Hematopoietic multipotent progenitor cell (in vitro differentiated cells): ENCODE measurements at places on chromosomes 6 and 20.

- DNase-seq: no peak
These were observed 1063.9 kb upstream of the CITED2 start for GRCh38 chr6:140438346-140438735.

DNA sequence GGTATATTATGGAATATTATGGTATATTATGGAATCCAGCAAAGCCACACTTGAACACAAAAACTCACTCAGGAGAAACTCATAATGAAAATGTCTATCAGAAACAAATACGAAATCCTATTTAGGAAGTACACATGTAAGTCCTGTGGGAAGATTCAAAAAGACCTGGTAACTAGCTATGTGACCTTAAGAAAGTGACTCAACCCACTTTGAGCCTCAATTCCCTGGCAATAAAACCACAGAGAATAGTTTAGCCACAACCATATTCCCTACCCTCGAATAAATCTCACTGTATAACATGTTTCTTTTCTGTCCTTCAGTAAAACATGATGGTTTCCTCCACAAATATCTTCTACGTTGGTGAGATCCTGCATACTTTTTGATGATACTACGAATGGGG lies 56.4 kb downstream of the ZMYND8 start:
- DNase-seq: no peak

GRCh38 chr20:32510601-32511357 lies 74.4 kb downstream of the NOL4L start:
- no peak for DNase-seq

DNA sequence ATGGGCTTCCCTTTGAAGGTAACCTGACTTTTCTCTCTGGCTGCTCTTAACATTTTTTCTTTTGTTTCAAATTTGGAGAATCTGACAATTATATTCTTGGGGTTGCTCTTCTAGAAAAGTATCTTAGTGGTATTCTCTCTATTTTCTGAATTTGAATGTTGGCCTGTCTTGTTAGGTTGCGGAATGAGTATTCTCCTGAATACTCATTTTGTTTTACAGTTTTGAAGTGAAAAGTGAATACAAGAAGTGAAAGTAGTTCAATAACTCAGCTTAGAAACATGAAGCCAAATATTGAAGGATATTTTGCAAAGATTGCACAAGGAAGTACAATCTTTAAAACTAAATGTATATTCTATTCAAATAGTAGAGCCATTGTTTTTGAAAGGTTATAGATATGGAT lies 120.2 kb upstream of the MAP3K4 start:
- no peak for DNase-seq

DNA sequence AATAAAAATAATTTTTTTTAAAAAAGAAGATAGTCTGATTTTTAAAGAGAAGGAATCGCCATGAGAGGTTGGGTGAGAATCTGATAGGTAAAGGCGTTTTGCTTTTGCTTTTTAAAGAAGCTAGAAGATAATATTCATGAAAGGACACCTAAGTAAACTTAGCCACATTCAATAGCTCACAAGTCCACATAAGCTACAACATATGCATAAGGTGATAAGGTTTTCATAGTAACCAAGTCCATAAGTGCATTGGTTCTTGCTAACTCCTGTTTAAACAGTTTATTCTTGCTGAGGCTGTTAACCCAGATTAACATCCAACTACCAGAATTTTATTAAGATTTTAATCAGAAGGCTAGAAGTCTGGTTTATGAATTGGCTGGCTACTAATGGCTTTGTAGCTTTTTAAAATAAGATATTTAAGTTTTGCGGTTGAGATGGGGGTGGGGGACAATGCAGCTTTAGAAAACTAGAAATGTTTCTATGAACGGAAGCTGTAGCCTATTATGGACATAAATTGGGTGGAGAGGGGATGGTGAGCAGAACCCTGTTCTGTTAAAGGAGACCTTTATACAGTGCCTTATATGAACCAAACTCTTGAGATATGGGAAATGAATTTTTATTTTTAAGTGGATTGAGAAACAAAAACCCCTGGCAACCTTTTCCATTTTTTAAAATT lies 235.1 kb downstream of the ZFAND3 start:
- no peak for DNase-seq

GRCh38 chr20:4795394-4795793 lies 73.7 kb downstream of the PRND start:
- DNase-seq: no peak

- no peak for DNase-seq
These were observed 128.1 kb downstream of the OPRM1 start for GRCh38 chr6:154167126-154167525.

DNA sequence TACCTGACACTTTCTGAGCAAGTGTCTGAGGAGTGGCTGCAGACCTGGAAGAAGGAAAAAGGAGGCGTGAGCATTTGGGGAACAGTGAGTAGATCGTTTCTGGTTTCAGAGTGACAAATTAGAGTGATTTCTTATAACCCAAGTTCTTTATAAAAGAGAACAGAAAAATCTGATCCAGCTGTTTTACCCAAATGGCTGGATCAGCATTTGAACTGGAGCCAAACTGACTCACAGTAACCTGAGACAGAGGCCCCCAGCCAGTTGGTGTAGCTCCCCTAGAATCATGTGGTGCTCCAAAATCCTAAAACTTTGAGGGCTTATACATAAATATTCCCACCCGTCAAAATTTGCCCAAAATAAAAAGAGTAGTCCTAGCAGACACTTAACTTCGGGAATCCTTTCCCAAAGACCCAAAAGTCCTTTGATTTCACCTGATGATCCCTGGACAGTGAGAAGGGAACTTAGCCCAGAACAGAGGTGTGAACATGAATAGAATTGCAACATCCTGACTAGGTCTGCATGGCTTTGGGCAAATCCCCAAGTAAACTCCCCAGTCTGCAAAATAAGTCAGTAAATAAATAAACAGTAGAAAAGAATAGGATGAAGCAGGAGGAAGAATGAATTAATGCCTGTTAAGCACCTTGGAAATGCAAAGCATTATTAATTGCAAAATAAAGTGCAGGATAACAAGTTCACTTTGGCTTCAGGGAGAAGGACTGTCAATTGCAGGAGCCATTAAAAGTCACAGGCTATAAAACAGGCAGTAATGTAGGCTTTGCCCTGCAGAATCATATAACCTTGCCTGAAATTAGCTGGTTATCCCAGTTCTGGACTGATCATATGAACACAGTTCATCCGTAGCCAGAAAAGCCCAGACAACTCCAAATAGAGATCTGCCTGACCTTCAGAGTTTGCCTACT lies 262.0 kb upstream of the JARID2 start:
- no peak for DNase-seq

GRCh38 chr6:95094751-95095663 lies 482.3 kb upstream of the MANEA start:
- no peak for DNase-seq

DNA sequence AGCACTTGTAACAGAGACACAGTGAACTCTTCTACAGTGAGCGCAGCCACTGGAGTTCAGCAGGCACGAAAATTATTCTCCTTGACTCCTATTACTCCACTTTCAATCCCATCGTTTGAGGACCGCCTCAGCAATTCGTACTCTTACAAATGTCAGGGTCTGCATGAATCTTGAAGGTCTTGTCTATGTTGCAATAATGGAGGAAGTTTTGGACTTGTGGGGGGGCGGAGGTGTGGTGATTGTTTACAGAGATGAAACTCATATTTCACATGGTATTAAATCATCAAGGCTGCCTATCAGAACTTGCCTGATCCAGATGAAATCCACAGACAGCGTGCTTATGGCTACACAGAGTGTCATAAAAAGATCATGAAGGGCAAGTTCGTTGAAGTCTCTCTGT lies 42.0 kb downstream of the SLC2A12 start:
- no peak for DNase-seq

- DNase-seq: no peak
These were observed 62.0 kb upstream of the BMP5 start for GRCh38 chr6:55937261-55937947.

GRCh38 chr6:56890683-56891429 lies 64.1 kb upstream of the BEND6 start:
- no peak for DNase-seq

DNA sequence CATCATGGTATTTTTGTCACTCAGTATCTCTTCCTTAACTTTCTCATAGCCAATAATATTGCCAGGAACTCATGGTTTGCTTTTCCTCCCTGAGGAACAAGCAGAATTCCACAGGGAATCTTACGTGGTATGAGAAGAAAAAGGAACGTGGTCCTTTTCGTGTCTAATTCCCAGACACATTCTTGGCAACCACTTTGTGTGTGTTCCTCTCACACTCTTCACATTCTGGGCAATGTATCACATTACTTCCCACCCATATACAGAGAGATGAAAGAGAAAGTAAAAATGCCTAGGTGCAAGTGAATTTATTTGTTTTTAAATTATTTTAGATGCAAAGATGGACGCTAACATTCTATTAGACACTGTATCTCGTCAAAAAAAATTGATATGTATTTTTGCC lies 102.7 kb downstream of the PTPRK start:
- no peak for DNase-seq

- DNase-seq: no peak
These were observed 24.6 kb upstream of the CCDC167 start for GRCh38 chr6:37524025-37524969.

DNA sequence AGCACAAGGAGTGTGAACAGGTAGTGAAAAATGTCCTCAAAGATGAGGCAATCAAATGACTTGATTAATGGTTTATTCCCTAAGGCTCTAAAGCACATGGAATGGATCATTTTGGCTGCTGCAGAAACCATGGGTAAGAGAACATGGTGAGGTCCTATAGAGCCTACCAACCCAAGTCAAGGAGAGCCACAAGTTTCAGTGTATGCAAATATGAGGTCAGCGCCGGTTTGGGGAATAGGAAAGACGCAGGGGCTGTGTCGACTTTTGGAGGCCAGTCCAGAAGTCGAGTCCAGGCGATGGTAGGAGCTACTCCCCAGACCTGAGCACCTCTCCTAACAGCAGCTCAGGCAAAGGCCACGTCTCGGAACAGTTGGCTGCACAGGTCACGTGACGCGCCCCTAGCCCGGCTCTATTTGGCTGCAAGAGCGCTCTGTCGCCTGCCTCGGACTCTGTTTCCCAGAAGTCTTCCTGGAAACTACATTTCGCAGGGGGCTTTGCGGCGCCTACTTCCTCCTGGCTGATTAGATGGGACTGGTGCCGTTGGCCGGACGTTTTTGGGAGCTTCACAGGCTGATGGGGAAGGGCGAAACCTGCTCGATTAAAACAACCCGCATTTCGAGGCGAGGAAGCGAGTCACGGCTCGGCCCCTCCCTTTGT lies 74.4 kb upstream of the CHD6 start:
- peak; percentile 90 for DNase-seq

DNA sequence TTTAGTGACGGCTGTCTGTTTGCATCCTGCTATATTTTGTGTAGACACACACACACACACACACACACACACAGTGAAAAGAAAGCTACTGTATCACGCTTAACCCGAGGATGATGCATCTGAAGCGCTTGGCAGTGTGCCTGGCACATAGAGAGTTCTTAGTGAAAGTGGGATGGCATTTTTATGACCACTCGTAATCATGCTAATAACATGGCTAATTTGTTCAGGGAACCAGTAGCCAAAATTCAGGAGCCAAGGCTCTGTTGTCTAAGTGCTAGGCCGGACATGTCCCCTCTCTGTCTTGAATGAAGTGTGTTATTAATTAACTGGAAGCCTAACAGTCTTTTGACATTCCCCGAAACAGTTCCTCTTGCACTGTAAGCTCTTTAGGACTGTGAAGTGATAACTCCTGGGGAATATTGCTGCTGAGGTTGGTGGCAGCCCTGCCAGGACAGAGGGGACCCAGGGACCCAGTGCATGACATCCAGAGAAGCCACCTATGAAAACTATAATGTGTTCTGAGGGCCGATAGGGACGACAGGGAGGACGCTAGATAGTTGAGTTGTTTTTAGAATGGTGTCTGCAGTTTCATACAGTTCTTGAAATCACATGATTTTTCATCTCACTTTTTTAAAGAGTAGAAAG lies 45.0 kb upstream of the IRF4 start:
- no peak for DNase-seq

GRCh38 chr6:108947114-108947854 lies 99.1 kb downstream of the ARMC2 start:
- peak; percentile 60 for DNase-seq

DNA sequence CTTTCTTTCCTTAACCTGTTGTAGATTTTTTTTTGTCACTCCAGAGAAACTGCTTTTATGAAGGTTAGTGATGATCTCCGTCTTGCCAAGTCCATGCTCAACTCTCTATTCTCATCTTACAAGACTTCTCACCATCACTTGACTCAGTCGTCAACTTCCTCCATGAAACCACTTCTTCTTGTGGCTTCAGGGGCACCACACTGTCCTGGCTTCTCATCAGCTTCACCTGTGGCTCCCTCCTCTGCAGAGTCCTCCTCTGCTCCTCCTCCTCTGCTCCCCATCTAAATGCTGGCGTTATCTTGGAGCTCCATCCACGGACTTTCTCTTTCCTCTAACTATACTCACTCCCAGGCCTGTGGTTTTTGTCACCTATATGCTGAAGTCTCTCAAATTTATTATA lies 187.5 kb downstream of the BACH2 start:
- no peak for DNase-seq

- no peak for DNase-seq
These were observed 122.6 kb upstream of the RPS6KA2 start for GRCh38 chr6:166749666-166750065.

- no peak for DNase-seq
These were observed 29.0 kb upstream of the MANEA start for GRCh38 chr6:95548188-95548786.

DNA sequence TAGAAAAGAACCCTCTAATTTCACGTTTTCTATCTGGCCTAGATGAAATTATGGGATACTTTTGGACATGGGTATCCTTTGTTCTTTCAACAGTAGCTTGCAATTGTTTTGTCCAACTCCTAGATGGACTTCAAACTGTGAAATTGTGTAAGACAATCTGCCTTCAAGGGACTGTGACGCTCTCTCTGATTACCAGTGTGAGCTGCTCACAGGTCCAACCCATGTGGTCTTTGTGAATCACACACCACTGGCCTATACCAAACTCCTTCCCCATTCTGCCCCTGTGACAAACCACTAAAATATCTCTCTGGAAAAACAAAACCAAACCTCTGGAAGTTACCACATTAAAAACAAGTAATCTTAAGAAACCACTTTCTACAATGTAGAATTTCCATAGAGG lies 59.5 kb downstream of the NINL start:
- DNase-seq: no peak

DNA sequence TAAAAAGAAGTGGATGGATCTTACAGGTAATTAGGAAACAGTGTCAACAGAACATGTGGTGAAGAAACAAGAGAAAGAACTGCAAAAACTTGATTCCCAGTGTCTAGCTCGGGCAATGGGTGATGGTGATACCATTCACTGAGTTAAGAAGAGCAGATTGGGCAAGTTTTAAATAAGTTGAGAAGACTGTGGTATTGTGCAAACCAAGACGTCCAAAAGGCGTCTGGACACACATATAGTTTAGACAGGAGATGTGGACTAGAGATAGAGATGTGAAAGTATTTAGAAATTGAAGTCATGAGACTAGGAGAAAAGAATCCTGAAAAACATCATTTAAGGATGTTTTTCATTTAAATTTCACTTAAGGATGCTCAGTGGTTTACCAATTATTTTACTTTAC lies 53.9 kb downstream of the CDK19 start:
- no peak for DNase-seq

- peak; percentile 4 for DNase-seq
These were observed 194.4 kb upstream of the PLCB4 start for GRCh38 chr20:8874437-8874836.
